ENCODE measurements at places on chromosomes 5 and 9.

- peak; percentile 78 for DNase-seq
Measured at GRCh38 chr5:132746954-132747615, at the start of gene CCNI2. Gene CCNI2, plus strand, starts transcription at chr5:132747426. Its CDS starts 70 bp downstream, at chr5:132747496.

DNA sequence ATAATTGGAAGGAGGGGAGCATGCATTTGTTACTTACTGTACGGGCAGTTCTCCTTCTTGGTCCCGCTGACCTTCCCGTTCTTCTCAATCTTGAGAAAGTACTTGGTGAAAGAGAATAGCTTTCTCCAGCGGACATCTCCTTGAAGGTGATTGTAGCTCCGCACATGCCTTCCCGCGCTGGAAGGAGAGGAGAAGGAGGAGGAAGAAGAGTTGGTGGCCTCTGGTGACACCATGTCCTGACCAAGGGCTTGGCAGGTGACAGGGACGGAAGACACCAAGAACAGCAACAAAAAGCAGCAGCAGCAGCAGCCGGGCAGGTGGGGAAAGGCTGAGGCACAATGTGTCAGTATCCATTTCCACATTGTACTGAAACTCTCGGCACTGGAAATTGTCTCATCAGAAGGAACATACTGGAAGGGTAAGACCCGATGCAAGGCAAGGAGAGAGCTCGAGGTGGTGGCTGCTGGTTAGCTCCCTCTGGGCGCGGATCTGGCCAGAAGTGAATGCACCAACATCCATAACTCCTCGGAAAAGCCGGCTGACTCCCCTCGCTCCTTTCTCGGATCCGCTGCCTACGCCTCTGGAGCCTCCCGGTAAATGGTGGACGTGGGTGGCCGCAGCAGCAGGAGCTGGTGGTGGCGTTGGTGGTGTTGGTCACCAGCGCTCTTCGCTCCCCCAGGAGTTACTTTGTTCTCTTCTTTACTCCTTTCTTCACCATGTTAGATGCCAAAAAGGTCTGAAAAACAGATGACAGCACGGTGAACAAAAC is 715 bp downstream of the FGF10 start:
- DNase-seq: peak; percentile 41

DNA sequence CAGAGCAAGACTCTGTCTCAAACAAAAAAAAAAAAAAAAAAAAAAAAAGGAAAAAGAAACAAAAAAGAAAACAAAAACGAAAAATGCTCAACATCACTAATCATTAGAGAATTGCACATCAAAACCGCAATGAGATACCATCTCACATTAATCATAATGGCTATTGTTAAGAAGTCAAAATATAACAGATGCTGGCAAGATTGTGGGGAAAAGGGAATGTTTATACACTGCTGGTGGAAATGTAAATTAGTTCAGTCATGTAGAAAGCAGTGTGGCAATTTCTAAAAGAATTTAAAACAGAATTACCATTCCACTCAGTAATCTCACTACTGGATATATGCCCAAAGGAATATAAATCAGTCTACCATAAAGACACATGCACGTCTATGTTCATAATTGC is 50.4 kb upstream of the PRR16 start:
- no peak for DNase-seq

GRCh38 chr5:7395947-7396712 is at the start of gene ADCY2:
Gene ADCY2, plus strand, starts transcription at chr5:7396138. Its CDS starts 159 bp downstream, at chr5:7396297.
- no peak for DNase-seq

- no peak for DNase-seq
Measured at GRCh38 chr9:135247227-135247930, 159.9 kb downstream of the OLFM1 start.

DNA sequence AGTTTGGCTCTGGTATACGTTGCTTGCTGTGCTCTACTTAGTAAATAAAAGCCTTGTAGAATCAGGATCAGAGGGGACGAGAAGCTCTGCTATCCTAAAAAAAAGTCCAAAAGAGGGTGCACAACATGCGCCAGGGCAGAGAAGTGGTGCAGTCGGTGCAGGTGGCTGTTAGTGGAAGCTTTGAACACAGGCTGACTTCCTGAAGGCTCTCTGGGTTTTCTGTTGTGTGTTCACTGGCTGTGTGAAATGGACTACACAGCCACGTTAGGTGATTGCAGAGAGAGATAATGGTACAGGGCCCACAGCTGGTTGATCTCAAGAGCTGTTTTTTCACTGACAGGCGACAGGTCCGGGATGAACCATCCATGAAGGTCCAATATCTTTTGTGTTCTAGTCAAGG is 167.4 kb downstream of the TMEM167A start:
- no peak for DNase-seq

DNA sequence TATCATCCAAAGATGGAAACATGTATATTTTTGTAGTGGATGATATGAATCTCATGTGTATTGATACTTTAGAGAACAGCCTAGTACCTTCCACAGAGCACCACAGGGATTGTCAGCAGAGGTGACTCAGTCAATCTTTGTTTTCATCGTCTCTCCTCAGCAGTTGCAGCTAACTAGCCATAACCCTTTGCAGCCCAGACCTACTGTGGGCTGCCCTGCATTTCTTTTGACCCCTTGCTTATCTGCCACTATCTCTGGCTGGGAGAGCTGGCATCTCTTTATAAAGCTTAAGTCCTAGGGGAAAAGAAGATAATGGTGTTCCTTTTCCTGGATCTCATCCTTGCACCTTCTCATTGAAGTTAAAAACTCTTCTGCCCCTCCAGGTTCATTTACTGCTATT is 28.7 kb downstream of the HMGCR start:
- DNase-seq: no peak

DNA sequence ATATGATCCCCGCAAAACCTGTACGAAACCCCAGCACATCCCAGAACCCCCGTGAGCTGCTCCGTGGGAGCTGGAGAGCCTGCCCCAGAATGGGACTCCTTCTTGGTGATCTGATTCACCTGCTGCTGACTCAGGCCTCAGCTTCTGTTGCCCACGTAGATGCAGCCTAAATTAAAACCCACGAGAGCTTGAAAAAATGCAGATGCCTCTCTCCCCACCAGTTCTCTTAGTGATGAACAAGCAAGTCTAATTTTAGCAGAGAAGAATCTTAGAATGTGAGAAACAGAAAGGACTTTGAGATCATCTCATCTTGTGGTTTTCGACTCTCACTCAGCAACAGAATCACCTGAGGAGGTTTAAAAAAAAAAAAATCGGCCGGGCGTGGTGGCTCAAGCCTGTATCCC is 57.6 kb downstream of the TMOD1 start:
- DNase-seq: no peak

DNA sequence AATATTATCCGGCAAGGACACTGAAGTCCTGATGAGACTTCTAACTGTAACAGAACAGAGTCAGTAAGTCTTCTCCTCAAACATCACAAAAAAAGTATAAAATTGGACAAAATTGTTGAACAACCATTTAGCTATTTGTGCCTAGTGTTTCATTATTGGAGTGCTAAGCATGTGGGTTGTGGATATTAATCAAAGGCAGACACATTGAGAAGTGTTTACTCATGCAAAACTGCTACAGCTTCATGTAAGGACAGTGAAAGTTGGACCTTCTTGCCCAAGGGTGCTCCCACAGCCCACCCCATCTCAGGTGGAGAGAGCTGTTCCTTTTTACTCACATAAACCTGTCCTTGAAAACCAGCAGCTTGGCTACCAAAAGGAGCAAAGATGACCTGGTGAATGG is 355.1 kb upstream of the DAB2 start:
- no peak for DNase-seq

- no peak for DNase-seq
Measured at GRCh38 chr5:60841361-60841760, 2.7 kb downstream of the ELOVL7 start.

DNA sequence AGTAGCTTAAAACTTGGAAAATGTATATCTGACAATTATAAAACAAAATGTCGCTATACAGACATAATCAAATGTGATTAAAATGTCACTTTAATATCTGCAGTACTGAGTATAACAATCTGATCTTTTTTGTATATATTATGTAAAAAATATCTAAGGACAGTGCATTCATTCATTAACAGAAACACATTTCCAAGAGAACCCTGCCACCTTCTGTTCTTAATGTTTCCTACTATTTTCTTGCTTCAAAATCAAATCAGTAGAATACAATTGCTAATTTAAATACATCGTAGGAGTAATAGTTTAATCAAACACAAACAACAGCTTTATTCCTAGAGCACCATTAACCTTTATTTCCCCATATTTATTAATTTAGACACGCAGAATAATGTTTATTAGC is 142.6 kb upstream of the ST8SIA4 start:
- DNase-seq: no peak

DNA sequence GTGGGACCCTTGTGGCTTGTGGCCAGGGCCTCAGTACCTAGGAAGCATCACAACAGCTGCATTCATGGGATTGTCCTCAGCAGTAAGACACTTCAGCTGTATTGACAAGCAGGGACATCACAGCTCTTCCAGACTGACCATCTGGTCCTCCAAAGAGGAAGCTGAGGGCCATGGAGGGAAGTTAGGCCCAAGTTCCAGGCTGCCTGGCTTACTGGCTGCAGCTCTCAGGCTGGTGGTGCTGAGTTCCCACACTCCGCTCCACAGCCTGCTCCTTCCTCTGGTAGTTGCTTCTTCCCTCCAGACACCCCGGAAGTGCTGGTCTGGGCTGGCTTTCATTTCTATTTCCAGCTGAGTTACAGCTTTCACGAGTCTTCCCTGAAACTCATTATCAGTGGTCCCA is 5.7 kb upstream of the STING1 start:
- no peak for DNase-seq

DNA sequence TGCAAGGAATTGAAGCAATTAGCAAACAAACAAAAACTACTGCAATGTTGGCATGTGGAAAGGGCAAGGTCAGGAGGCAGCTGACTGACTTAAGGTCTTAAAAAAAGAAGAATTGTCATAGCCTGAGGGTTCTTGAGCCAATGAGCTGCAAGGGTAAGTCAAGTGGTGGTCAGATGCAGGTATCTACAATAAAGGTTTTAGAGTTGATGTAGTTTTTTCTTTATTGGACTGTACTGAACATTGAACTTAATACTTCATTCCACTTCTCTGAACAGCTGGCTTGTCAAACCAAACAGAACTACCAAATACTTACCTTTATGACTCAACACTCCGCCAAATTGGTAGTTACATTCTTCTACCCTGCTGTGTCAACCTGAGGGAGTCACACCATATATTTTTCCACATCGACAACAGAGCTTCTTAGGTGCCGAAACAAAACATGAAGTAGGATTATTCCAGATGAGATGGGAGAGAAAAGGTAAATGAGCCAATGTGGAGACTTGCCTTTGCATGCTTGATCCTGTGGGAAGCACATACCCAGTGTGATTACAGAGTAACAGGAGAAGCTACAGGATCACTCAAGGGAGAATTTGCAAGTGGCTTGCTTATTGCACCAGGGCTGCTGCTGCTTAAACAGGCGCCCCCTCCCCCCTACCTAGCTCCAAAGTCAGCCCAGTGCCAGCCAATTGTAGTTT is 35.3 kb downstream of the EQTN start:
- peak; percentile 6 for DNase-seq

DNA sequence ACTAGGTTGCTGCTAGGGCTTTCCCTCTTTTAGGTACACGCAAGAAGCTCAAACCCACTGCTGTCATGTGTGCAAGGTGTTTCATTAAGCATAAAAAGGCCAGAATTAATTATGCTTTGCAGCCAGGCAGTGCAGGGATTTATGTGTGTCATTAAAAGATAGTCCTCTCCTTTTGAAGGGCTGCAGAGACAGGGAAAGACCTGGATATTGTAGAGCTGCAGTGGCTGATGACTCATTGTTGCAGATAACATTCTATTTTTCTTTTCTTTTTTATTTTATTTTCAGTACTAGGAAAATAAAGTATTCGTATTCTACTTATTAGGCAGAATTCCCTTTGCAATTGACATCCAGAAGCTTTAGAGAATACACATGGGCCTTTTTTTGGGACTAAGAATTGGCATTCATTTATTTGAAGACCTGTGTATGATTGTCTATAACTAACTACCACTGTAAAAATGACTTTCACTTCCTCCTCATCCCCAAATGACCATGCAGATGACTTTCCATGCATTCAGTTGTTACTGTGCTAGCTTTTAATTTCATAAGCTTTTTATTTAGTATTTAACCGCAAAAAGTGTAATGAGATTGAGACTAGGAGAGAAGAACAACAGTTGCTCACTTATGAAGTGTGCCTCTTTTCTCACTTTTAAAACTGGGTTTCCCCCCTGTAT is 113.0 kb downstream of the PAM start:
- peak; percentile 11 for DNase-seq

DNA sequence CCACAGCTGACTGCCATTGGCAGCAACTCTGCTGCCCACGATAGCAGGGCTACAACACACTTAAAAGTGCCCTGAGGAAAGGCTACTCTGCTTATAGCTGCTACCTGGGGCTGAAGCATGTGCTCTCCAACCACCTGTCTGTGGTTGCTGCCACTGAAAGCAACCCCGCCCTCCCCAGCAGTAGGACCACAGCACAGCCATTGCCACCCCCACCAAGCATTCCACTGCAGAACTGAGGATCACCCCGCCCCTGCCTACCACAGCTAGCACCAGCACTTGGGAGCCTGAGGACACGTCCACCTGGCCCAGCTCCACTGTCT is 85.8 kb downstream of the LPAR1 start:
- DNase-seq: peak; percentile 25

- no peak for DNase-seq
Measured at GRCh38 chr5:27708534-27708933, 670.1 kb upstream of the CDH9 start.

- no peak for DNase-seq
Measured at GRCh38 chr5:129049126-129049799, 45.3 kb upstream of the ISOC1 start.

GRCh38 chr9:69971643-69972449 is 71.8 kb upstream of the MAMDC2 start:
- peak; percentile 60 for DNase-seq
